PC-9 (cell line): ENCODE measurements at places on chromosomes 1 and 21. TPM values are rescaled to one million over a fixed set of nuclear protein-coding genes. Genes with fewer than 3 reads are reported as not detected.

The GLIS1 gene
- total RNA-seq: not detected in 2 replicates

The SH3BGR gene
- 3.3 and 4.5 TPM in 2 replicates for total RNA-seq

The KRTAP19-3 gene
- total RNA-seq: not detected in 2 replicates

The NID1 gene
- not detected in 2 replicates for total RNA-seq

The CKS1B gene
- 236 and 300 TPM in 2 replicates for total RNA-seq

The GPR25 gene
- total RNA-seq: not detected in 2 replicates

The EFNA3 gene
- 6.7 and 8.8 TPM in 2 replicates for total RNA-seq
